Urinary bladder (tissue), 4 donors: ENCODE measurements at places on chromosomes 13 and 19. TPM values are rescaled to one million over a fixed set of nuclear protein-coding genes. Genes with fewer than 3 reads are reported as not detected.

Gene PPP2R1A
- 93.6 TPM for total RNA-seq

Gene PODNL1
- 0.21 TPM for total RNA-seq

Gene ZNF431
- total RNA-seq = 21.6 TPM

Gene GPR4
- 0.32 TPM for total RNA-seq

Gene SCN1B
- 1.6 TPM for total RNA-seq

Gene SPRED3
- 0.05 TPM for total RNA-seq

Gene POU2F2
- total RNA-seq = 0.95 TPM

Gene SLC25A41
- not detected for total RNA-seq

Gene KLC3
- total RNA-seq = 0.16 TPM

Gene NUMBL
- total RNA-seq = 22.8 TPM

Gene ACTMAP
- 0.79 TPM for total RNA-seq

Gene LHB
- total RNA-seq = not detected
